ENCODE measurements at places on chromosomes 7 and 10.

- no peak for DNase-seq
These were observed 891 bp upstream of the WAPL start for GRCh38 chr10:86522510-86522855.

DNA sequence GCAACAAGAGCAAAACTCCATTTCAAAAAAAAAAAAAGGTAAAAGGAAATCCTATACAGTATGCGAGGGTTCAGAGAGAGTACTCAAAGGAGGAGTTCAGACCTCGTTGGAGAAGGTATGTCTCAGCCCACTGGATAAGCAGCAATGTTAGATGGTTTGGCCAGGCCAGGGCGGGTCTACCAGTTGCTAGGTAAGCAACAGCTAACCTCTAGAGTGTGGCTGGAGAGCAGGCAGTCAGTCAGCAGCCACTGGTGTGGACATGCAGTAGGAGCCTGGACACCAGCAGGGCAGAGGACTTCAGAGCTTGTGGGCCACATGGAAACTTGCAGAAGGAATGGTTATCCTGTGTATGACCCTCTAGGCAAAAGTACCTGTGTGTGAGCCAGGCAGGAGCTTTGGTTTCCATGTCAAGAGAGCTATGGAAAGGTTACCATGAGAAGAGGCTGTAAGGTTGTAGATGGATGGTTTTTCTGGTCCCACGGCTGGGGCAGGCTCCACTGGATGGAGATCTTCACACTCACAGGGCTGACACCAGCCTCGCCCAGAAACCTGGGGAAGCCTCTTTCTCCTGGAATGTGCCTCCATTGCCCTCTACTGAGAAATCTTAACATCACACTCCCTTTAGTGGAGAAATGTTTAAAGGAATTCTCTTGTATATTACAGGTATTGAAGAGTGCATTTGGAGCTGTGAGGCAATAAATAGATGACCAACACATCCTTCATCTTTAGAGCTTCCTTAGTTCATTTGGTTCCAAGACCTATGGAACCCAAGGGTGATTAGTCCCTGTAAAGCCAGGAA is 63.6 kb downstream of the CCDC186 start:
- no peak for DNase-seq

DNA sequence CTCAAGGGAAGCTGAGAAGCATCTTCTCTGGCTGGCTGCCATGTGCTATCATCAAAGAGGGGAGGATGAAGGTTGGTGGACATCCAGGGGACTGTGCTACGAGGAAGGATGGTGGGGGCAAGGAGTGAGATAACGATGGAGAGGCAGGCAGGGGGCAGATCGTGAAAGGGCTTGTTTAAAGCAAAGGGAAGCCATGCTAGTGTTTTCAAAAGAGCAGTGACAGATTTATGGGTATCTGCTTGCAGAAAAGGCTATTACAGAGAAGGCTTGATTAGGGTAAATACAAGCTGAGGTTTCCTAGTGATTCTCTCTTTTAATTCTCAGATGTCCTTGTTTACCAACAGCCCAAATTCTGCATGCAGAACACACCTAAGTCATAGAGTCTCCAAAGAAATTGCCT is 88.9 kb upstream of the MKX start:
- DNase-seq = no peak

DNA sequence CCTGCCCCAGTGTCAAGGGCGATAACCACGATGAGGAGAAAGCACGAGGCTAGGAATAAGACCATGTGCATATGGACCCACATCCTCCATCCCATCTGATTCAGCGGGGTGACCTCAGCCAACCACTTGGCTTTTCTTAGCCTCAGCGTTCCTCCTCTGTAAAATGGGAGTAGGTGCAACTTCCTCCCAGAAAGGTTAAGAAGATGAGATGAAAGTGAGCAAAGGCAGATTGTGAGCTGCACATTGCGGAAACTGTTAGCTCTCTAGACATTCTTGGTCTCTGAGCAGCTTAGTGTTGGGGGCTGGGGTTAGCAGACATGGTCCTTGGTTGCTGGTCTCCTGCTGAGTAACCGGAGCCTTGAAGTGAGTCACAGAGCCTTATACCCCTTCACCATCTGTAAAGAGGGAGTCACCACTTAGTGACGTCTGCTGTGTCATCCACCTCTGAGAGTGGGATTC is 497.3 kb upstream of the GALNT17 start:
- DNase-seq = no peak

DNA sequence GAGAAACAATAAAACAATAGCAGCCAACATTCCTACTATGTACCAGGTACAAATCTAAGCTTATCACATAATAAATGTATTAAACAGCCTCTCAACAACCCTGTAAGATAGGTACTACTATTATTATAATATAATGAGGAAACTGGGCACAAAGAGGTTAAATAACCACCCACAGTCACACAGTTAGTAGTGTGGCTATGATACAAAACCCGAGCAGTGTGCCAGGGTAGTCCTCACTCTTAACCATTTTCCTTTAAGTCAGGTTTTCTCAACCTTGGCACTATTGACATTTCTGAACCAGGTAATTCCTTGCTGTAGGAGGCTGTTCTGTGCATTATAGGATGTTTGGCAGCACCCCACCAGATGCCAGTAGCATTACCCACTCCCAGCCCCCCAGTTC is 48.8 kb downstream of the DNAJC1 start:
- no peak for DNase-seq
